CD4-positive, alpha-beta T cell treated with Interferon alpha-2 for 1 hour (primary cell): ENCODE measurements at places on chromosomes 5 and 9.
A peak's percentile ranks its signal among the peaks of the same experiment; 100 is the strongest.

- DNase-seq: no peak
Observed at GRCh38 chr5:75337366-75338021, 474 bp downstream of the HMGCR start.

DNA sequence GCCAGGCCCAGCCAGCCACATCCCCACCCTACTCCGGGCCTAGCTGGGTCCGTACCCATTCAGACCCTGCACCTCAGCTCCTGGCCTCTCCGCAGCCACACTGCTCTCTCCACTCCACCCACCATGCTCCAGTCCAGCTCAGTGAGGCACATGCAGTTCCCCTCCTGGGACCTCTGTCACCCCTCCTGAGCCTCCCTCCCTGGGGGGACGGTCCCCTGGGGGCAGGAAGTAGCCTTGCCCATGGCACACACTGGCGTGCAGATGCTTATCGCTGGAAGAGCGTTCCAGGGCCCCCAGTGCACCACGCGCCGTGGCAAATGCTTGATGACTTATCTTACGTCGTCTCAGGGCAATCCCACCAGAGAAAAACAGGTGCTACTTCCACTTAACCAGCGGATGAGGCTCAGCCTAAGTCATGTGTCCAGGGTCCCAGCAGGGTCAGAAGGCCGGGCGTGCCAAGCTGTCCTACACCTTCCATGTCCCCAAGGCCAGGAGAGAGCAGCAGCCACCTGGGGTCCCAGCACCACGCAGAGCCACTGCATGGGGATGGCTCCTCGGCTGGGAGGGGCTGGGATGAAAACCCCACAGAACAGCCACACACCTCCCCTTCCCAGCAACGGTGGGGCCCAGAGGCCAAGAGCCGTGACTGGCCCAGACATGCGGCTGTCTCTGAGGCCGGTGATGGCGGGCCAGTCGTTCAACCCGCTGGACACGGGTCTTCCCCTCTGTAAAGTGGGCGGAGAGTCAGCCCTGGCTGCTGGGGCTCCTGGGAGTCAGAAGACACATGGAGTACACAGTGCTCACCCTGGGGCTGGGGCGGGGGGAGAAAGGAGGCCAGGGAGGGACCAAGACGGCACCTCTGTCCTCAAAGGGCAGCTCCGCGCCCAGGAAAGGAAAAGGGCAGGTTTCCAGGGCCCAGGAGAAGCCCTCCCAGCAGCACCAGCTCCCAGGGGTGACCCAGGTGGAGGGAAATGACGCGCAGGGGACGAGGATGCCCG is 2.6 kb upstream of the CCDC187 start:
- DNase-seq: no peak

DNA sequence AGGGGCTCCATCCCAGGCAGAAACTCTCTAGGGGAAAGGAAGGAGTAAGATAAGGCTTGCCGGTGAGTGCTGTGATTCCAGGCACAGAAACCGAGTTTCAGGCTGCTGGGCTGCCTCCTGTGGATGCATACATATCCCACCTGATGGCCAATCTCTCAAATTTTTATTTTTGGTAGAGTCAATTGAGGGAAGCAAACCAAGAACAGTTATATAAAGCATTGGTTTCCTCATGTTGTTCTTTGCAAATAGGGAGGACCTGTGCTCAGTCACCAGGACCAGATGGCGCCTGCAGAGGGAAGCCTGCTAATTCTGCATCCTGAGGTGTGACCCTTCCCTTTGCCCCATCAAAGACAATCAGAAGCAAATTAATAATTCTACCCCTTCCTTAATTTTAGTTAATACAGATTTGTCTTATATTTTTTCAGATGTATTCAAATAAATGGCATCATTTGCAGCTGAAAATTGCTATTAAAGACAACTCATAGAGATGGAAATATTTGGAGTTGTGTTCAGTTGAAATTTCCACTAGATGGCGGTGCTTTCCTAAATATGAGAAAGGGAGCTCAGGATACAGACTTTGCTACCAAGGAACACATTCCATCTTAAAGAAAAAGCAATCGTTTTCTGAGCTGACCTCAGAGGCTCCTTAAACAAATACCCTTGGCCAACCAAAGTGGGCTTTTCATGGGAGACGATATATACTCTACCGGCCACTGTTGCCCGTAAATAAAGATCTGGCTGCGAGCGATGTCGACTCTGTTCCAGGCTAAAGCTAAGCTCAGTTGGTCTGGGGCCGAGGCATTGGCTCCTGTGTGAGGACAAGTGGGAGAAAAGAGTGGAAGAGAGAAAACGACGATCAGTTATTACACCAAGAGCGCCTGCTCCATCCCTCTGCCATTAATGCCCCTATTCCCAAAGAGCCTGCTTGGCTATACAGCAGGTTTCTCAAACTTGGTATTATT is 225.7 kb upstream of the KLF9 start:
- peak; percentile 41 for DNase-seq

DNA sequence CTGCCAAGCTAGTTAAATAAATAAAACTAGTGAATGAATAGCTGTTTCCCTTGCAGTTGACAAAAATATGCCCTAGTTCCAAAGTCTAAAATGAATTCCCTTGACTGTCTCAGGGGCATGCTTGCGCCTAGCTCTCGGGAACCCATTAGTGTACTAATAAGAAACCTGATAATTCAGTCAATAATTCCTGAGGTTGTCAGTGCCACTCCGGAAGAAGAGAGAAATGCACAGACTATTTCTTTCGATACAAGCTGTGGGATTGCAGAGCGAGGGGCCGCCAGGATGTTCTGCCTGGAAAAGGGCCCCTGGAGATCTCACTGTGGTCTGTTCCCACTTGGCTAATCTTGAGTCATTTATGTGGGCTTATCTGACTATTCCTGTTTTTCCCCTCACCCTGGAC is 56.4 kb upstream of the LARP1 start:
- DNase-seq: no peak

GRCh38 chr9:16003785-16004184 is 450.9 kb downstream of the CCDC171 start:
- no peak for DNase-seq

DNA sequence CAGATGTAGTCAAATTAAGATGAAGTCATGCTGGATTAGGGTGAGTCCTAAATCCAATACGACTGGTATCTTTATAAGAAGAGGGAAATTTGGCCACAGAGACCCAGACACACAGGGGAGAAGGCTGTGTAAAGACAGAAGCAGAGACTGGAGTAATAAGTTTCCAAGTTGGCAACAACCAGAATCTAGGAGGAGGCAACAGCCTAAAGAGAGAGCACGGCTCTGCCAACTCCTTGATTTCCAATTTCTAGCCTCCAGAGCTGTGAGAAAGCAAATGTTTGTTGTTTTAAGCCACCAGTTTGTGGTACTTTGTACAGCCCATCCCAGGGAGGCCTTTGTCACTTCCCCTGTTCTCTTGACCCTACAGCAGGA is 74.4 kb downstream of the ATG10 start:
- no peak for DNase-seq

- DNase-seq: no peak
Observed at GRCh38 chr5:124740991-124741583, 5.4 kb downstream of the ZNF608 start.

- DNase-seq: no peak
Observed at GRCh38 chr9:14362175-14362574, 48.2 kb upstream of the NFIB start.

- DNase-seq: no peak
Observed at GRCh38 chr5:120396186-120396585, 67.9 kb upstream of the PRR16 start.

DNA sequence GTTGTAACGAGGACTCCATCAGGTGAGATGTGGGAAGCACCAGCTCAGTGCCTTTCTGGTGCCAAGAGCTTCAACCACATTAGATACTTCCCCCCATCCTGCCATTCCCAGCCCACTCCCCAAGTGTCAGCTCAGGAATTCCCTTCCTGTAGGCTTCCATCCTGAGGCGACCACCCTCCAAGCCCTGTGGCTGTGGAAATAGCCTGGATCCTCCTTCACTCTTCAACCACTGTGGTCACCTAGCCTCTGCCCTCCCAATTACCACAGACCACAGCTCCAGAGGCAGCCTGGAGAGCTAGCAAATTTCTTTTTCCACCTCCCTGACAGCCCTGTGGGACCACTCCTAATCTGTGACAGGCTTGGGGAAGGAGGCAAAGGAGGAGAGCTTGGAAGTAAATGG is 219.8 kb upstream of the MAP3K1 start:
- no peak for DNase-seq

- no peak for DNase-seq
Observed at GRCh38 chr9:98491828-98492227, 216.9 kb downstream of the GABBR2 start.

DNA sequence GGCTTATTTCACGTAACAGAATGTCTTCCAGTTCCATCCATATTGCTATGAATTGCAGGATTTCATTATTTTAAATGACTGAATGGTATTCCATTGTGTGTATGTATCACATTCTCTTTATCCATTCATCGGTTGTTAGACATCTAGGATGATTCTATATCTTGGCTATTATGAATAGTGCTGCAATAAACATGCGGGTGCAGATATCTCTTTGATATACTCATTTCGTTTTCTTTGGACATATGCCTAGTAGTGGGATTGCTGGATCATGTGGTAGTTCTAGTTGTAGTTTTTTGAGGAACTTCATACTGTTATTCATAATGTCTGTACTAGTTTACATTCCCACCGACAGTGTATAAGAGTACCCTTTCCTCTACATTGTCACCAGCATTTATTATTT is 460.5 kb downstream of the MAN2A1 start:
- DNase-seq: no peak

DNA sequence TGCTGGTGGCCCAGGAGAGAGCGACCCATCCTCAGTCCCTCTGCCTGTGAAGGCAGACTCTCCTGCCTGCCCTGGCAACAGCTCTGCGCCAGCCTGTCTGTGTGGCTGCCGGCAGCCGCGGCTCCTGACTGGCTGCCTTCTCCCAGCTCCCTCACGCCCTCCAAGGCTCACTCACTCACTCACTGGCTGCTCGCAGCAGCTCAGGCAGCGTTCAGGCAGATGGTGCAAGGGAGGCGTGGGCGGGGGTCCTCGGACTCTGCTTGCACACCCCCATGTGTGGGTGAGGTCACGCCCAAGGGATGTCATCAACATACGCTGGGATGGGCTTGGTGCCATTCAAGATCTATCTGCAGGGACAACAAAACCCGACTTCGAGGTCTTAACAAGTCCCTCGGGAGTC is 66.7 kb downstream of the DAB2IP start:
- no peak for DNase-seq

GRCh38 chr9:105656131-105656921 is 5.9 kb upstream of the TAL2 start:
- DNase-seq: no peak

- DNase-seq: no peak
Observed at GRCh38 chr5:4099386-4099785, 503.8 kb downstream of the IRX1 start.

DNA sequence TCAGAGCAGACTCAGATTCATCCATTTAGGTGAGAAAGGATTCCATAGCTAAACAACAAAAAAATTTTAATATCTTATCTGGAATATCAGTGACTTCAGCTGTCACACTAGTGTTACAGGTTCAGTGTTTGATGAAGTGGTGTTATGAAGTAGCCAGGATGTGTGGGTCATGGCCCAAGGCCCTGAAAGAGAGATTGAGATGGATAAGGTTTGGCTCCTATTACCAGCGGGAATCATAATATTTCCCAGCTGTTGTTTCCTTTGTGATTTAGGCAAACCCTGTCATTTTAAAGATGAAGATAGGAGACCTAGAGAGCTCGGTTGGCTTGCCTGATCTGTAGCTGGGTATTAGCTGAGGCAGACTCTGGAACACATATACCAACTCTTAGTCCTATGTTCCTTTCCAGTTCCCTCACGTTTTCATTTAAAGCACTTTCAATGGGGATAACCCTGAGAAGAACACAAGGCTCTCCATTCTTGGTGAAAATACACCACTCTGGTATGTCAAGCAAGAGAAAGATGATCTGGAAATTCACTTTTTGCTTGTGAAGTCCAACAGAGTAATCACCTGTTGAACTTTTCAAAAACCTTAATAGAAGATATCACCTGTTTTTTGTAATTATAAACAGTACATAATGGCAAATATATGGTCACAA is 54.8 kb downstream of the SV2C start:
- no peak for DNase-seq

GRCh38 chr5:177364159-177364962 is 6.6 kb downstream of the RGS14 start:
- DNase-seq: no peak
